ENCODE measurements at places on chromosomes 3 and 15.

- no peak for DNase-seq
Observed at GRCh38 chr15:74857082-74857655, 14.2 kb upstream of the ULK3 start.

- DNase-seq = no peak
Observed at GRCh38 chr3:27813255-27813654, 91.1 kb upstream of the EOMES start.

DNA sequence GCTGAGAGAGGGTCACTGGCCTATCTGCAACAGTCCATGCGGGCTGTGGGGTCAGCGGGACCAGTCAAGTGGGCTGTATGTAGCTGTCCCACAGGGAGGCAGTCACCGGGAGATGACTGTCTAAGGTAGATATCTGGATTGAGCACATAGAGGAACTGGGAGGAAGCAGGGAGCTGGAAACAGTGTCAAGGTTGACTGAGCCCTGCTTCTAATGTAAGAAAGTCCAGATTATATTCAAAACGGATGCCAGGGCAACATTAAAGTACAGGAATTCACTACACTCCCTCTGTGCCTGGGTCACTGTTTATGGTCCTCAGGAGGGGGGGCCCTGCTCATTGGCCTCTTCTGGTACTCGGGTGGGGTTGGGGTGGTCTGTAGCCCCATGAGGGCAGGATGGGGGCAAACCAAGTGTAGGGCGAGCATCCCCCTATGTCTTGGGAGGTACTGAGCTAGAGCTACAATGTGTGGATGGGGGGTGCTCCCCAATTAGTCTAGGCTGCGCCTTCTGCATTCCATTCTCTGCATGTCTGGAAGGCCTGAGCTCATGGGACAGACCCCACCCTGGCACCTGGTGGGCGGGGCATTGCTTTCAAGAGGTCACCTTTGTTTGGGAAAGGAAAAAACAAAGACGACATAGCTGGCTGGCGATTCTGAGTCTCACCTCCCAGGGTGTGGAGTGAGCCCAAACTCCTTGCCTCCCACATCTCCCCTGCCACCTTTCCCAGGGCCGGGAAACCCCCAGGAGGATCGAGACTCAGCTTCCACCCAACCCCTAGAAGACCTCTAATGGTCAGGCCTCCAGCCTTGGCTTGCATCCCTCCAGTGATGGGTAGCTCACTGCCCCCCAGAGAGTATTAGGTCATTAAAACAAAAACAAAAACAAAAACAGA is 45.1 kb upstream of the C15orf39 start:
- DNase-seq = no peak

GRCh38 chr3:44444896-44445691 is 32.4 kb downstream of the ZNF445 start:
- no peak for DNase-seq

- no peak for DNase-seq
Observed at GRCh38 chr3:46874430-46874829, 3.1 kb upstream of the PTH1R start.

- no peak for DNase-seq
Observed at GRCh38 chr15:29708519-29708918, 113.7 kb downstream of the TJP1 start.

DNA sequence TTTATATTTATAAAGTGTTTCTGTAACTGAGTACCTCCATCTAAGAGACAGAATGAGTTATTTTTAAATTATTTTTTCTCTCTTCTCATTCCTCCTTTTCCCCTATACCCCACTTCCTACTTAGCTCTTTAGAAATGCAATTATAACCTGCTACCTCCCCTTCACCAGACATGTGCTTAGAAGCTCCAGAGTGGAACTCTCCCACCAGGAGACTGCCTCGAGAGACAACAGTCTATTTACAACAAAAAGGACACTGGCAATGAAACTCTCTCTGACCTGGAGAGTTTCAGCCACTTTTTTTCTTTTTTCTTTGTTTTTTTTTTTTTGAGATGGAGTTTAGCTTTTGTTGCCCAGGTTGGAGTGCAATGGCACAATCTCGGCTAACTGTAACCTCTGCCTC is 109.4 kb upstream of the PLXND1 start:
- no peak for DNase-seq

DNA sequence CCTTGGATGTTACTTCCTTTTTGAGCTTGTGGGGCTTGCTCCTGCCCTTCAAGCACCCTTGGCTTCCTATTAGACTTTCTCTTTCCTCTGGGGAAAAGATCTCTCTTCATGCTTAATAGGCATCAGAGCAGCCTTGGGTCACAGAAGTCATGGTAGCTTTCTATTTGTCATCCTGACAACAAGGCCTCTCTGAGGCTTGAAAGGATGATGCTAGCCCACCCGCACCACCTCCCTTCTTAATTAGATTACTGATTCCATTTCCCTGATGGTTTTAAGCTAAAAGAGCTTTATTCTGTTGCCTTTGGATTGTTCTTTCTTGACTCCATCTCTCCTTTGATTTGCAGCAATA is 435.5 kb upstream of the TPM1 start:
- no peak for DNase-seq

DNA sequence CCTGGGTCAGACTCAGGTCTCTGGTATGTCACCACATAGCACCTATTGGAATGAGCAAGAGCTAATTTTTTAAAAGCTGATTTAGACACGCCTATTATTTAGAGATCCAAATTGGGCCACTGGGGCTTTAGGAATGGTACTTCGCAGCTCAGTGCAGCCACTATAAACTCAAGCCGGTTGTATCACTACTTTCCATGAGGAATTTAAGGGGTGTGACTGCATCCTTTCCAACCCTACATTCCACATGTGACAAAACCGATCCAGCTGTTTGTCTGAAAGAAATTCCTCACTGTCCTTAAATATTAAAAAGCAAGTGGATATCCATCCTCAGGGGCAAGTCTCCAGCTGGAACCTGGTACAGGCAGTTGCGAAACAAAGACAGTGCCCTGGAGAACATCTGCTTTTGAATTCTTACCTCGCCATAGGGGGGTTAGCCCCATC is 12.8 kb downstream of the VGLL3 start:
- DNase-seq = no peak

GRCh38 chr15:66917904-66918448 is 147.4 kb upstream of the SMAD3 start:
- no peak for DNase-seq

DNA sequence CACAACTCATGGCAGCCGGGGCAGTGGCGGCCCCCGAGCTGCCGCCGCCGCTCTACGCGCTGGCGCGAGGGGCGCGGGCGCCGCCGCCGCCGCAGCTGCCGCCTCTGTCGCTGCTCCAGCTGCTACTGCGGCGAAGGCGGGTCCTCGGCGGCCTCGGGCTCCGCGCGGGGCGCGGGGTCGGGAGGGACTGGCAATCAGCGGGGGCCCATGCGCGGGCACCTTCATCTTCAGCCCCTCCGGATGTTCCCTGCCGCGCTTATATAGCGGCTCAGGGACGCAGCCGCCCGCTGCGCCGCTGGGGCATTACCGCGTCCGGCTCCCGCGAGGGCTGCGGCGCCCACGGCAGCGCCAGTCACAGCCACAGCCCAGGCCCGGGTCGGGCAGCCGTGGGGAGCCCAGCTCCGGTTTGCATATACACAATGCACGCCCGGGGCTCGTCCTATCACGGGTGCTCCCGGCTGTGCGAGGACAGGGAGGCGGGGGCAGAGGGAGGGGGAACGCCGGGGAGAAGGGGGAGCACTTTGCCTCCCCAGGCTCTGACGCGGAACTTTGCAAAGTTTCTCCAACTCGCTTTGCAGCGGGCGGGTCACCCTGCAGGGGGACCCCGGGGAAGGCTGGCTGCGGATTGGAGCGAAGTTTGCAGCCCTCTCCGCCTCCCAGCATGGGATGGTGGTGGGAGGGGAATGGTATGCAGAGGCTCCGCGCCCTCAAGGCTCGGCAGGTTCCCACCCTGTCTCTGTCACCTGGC is at the start of gene VGLL3:
TSS of gene VGLL3 (minus strand) at position 416 of the 748 bp plus-strand sequence. CDS start at position 10, 406 bp downstream.
- DNase-seq = no peak
